ENCODE measurements at places on chromosomes 2 and 18.
A peak's percentile ranks its signal among the peaks of the same experiment; 100 is the strongest.

- no peak for DNase-seq
Observed at GRCh38 chr18:78319264-78319663, 660.4 kb upstream of the SALL3 start.

GRCh38 chr2:144320491-144320890, 199.4 kb downstream of the ZEB2 start:
- no peak for DNase-seq

DNA sequence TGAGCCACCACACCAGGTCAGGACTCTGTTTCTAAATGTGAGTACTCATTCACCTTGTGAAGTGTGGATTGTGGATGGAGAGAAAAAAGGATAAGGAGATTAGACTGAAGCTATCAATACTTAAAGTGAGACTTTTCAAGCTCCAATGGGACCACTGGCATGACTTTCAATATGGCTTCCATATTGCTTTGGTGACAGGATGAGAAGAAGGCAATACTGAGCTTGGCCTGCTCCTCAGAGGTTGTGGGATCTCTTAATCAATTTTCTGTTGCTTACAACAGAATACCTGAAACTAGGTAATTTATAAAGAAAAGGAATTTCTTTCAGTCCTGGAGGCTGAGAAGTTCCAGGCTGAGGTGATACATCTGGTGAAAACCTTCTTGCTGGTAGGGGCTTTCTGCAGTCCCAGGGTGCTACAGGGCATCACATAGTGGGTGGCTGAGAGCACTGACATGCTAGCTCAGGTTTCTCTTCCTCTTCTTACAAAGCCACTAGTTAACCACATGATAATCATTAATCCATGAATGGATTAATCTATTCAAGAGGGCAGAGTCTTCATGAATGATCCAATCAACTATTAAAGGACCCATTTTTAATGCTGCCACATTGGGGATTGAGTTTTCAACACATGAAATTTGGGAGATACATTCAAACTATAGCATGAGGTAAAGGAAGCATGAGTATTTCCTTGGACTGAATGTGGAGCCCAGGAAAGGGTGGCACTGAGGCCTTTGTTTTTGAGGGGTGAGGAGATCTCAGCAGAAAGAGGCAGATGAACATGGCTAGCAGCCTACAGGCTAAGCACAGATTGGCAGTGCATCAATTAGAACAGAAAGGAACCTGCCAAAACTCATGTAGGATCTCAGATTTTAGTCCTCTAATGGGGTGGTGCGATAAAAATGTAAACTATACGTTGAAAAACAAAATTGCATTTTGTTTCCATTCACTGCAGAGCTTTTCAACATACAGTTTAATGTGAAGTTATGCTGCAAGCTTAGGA, 274.5 kb downstream of the PIK3C3 start:
- no peak for DNase-seq

DNA sequence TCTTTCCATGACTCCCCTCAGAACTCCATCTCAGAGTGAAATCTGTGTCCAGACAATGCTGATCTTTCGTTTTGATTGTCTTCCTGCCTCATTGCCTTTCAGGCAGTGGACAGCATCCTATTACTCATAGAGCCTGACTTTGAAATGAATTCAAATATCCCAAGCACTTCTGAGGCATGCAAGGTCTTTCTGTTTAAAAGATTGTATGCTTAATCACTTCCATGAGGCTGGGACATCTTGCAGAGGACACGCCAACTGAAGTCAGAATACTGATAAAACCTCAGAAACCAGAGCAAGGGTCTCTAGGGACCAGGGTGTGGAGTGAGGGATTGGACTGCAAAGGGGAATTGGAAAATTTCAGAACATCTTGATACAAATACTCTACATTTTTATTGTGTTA, 836.5 kb upstream of the ID2 start:
- DNase-seq = peak; percentile 10

- DNase-seq = no peak
Observed at GRCh38 chr2:174971868-174972781, 33.1 kb downstream of the CHN1 start.

- peak; percentile 45 for DNase-seq
Observed at GRCh38 chr2:16319551-16320121, 346.0 kb downstream of the CYRIA start.

- DNase-seq = no peak
Observed at GRCh38 chr2:1791006-1791605, 46.8 kb upstream of the PXDN start.

DNA sequence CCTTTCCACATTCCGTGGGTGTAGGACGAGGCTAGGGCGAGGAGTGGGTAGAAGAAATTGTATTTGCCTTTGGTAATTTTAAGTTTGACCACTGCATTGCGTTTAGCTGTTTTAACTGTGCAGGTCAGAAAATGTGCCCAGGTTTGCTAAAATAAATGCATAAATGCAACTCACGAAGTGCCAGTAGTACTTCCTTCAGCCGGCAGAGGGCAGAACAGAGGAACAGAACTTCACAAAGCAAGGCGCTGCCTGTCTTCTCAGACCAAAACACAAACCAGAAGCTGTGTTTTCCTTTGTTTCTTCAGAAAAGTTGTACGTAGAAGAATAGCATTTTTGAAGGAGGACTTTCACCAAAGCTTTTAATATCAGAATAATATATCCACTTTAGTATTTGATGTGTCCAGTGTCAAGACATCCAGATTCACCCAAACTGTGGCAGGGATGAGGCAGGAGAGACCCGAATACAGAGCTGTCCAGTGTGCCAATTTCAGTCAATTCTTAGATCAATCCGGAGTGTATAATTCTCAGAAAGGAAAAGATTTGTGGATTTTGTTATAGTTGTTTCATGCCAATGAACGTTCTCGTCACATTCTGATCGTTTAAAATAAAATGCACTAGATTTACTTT, 348.6 kb downstream of the DLGAP1 start:
- DNase-seq = peak; percentile 63

GRCh38 chr2:215269397-215270117, 42.3 kb upstream of the ATIC start:
- DNase-seq = peak; percentile 83

DNA sequence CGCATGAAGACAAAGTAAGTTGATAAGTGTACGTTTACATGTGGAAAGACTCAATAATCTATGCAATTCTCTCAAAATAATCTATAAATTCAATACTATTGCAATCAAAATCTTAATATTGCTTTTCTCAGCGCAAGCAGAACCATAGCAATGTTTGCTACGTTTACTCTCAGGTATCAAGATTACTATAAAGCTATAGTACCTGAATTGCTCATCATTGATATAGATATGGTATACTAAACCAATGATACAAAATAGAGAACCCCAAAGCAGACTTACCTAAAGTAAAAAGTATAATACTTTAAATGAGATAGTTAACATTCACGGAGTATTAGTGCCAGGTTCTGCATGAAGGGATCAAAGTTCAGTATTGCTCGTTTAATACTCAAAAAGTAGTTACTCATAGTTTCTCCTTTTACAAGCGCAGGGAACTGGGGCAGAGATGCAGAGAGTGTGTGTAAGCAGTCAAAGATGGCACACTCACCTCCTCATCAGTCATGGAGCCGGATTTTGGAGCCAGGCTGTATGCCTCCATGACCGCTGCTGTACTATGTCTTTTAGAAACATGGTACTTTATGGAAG, 391.0 kb upstream of the ID2 start:
- DNase-seq = no peak

DNA sequence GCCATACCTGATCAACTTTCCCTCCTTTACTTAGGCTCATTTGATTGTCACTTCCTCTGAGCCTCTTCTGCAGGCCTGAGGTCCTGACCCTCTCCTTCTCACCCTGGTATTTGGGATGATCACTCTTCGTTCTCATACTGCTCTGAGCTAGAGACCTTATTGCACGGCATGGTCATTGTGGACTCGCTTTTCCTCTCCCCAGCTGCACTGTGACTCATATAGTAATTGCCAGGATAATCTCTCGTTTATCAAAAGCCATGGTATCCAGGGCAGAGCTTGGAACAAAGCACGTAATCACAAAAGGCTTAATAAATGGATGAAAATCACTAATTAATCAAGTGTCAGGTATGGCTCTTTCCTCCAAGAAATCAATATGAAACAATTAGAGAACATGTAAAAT, 40.9 kb upstream of the TRIB2 start:
- no peak for DNase-seq

DNA sequence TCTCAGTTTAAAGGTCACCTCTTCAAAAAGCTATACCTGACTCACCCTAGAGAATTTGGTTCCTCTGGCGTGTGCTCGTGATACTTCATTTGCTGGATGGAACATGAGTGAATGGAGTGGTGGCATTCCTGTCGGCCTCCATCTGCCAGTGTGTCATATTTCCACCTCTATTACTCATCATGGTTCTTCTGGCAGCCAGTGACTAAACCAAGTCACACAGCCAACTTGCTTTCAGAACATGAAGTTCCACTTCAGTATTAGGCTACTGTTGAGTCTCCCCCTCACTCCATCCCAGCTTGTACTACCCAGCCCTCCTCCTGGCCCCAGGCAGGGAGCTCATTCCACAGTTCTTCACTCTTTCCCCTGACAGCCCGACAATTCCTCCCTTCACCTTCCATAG, 169.8 kb downstream of the MREG start:
- DNase-seq = no peak

- DNase-seq = no peak
Observed at GRCh38 chr2:156526950-156527636, 90.9 kb downstream of the GPD2 start.

- no peak for DNase-seq
Observed at GRCh38 chr2:219174146-219174545, 2.6 kb downstream of the CNPPD1 start.
